ENCODE measurements at places on chromosomes 6 and 20. TPM values are rescaled to one million over a fixed set of nuclear protein-coding genes. Genes with fewer than 3 reads are reported as not detected.

DNA sequence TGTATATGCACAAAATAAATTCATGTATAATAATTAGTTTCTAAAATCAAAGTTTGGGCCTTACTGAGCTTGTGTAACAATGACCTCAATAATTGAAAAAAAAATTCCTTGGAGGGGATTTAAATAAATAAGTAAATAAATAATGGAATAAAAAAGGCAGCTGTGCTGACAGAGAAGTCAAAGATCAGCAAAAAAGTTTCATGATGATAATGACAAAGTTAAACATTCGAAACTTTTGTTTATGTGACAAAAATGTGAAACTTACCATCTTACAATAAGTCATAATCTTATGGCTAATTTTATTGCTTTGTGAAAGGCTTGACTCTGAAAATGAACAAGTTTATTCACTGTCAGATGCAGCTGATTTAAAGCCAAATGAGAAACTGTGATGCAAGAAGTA, 3.1 kb upstream of the TTK start:
- H3K36me3 ChIP-seq = no peaks in the 10 kb centered on the region
- DNase-seq = no peak
- no peaks in the 10 kb centered on the region for H3K27me3 ChIP-seq
- no peak overlapping the region for H3K4me3 ChIP-seq
- peaks cover 7% of the 10 kb centered on the region for H3K4me1 ChIP-seq

- peaks cover 44% of the 10 kb centered on the region for H3K36me3 ChIP-seq
- H3K27ac ChIP-seq = no peak overlapping the region
- H3K4me1 ChIP-seq = peaks cover 17% of the 10 kb centered on the region
- no peaks in the 10 kb centered on the region for H3K27me3 ChIP-seq
These were observed 43.5 kb downstream of the HFE start for GRCh38 chr6:26130581-26131249.

- no peaks in the 10 kb centered on the region for H3K36me3 ChIP-seq
- H3K4me3 ChIP-seq = no peak overlapping the region
- no peak overlapping the region for H3K27ac ChIP-seq
- no peak for DNase-seq
- no peaks in the 10 kb centered on the region for H3K27me3 ChIP-seq
- H3K4me1 ChIP-seq = no peaks in the 10 kb centered on the region
These were observed 1394.5 kb downstream of the EPHA7 start for GRCh38 chr6:92024881-92025280.

DNA sequence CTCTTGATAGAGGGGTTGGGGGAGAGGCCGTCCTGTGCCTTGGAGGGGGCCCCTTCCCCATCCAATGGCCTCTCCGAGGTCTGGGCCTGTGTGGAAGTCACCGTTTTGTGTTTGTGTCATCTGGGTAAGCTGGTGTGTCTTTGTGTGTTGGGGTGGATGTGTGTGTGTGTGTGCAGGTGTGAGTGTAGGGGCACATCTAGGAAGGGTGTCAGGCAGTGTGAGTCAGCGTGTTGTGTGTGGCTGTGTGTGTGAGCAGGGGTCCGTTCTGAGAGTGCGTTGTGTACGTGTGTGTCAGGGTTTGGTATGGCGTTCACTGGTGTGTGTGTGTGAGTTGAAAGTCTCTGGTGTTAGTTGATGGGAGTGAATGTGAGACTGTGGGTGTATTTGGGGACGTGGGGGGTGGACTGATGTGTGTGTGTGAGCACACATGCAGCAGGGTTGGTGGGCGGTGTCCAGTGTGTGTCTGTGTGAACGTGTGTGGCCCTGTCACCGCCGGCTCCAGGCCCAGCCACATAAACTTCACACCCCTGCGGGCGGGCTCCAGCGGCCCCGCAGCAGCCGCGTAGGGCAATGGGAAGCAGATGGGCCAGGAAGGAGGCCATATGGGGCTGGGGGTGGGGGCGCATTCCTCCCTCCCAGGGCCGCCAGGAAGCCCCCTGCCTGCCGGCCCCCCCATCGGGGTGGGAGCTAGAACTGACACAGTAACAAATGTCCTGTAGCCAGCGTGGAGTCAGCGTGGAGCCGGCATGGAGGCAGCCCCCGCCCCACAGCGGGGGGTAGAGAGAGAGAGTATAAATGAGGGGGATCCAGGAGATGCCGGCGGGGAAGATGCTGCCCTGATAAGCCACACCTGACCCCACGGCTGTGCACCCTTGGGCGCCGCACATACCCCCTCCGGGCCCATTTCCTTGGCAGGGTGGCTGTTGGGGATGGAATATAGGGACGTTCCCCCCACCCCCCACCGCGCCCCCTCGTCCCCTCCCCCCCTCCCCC, 32.1 kb downstream of the SNAI1 start:
- no peak overlapping the region for H3K27ac ChIP-seq
- DNase-seq = no peak
- no peak overlapping the region for H3K4me3 ChIP-seq
- H3K36me3 ChIP-seq = no peaks in the 10 kb centered on the region

The BNIP5 gene
- total RNA-seq = not detected
